Posterior vena cava (tissue), 2 donors: ENCODE measurements at places on chromosomes 1 and 21. TPM values are rescaled to one million over a fixed set of nuclear protein-coding genes. Genes with fewer than 3 reads are reported as not detected.

CTSK gene
- total RNA-seq, result 136 TPM

CRYZ gene
- total RNA-seq, result 34.7 TPM

PADI1 gene
- total RNA-seq, result not detected

HRNR gene
- 0.05 TPM for total RNA-seq

CFAP45 gene
- total RNA-seq, result 1.2 TPM

SERPINC1 gene
- total RNA-seq, result not detected

OR6Y1 gene
- not detected for total RNA-seq

PM20D1 gene
- 0.23 TPM for total RNA-seq

PLPPR4 gene
- total RNA-seq, result 1.3 TPM

MCL1 gene
- 267 TPM for total RNA-seq

DNA sequence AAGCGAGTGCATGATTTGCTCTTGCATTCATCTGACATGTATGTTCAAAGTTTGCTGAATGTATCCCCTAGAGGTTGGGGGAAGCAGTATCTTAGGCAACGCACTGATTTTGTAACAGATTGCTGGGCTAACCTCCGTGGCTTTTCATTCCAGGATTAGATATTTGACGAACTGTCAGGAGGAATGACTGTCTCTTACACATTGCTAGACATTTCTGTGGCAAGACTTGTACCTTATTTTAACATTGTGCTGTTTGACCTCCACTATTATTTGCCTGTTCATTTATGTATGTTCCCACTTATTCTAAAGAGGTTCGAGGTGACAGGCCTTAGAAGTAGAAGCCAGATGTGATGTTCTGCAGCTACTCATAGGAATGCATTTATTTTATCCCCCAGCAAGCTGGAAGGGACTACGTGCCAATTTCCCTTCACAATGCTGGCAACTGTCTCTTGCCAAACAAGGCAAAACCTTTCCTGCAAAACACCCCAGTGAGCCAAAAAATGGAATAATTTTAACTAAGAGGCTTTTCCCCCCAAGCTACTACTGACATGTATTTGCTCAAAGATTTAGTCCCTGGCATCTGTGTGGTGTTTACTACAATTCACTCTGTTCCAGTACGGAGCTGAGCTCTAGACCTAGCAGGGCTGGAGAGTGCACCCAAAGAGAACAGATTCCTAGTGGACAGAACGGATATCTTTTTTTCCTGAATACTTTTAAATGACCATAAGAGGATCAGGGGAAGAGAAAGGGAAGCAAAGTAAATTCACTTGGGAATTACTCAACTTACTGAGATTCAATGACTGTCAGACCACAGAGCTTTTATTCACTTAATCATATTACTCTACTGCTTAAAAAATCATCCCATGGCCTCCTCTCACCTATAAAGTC is 646.2 kb downstream of the SMYD3 start:
- DNase-seq, result no peak

GRCh38 chr1:211285196-211285595 is 26.0 kb downstream of the RCOR3 start:
- DNase-seq, result no peak

DNA sequence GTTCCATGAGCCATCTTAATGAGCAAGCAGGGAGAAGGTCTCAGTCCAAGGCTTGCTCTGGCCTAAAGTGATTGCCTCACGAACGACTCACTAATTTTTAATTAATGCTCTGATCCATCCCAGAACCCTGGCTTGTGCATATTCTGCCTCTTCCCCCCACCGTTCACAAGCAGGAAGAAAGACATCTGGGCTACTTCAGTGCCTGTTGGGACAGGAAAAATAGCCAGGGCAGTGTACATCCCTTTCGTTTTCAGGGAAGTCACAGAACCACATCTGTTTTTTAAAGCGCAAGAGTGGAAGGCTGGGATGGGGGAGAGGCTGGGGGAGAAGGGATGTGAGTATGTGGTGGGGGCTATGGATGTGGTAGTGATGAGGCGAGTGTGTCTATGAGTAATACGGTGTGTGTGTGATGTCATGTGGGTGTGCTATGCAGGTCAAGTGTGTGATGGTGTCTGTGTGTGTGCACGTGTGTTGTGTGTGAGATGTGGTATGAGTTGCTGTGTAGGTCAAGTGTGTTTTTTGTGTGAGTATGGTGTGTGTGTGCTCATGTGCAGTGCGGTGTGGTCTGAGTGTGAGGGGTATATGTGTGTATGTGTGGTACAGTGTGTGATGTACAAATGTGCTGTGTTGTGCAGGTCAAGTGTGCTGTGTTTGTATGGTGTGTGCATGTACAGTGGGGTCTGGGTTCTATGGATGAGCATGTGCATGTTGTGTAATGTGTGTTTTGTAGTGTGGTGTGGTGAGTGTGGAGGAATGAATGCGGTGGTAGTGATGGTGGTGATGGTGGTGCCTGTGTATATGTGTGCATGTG is 64.9 kb upstream of the SYT6 start:
- no peak for DNase-seq

- no peak for DNase-seq
Measured at GRCh38 chr1:29833581-29833980, 597.3 kb downstream of the PTPRU start.

GRCh38 chr1:9746211-9746610 is 77.6 kb downstream of the CLSTN1 start:
- DNase-seq, result peak; percentile 81

GRCh38 chr21:34726627-34727337 is 58.0 kb downstream of the CLIC6 start:
- no peak for DNase-seq

DNA sequence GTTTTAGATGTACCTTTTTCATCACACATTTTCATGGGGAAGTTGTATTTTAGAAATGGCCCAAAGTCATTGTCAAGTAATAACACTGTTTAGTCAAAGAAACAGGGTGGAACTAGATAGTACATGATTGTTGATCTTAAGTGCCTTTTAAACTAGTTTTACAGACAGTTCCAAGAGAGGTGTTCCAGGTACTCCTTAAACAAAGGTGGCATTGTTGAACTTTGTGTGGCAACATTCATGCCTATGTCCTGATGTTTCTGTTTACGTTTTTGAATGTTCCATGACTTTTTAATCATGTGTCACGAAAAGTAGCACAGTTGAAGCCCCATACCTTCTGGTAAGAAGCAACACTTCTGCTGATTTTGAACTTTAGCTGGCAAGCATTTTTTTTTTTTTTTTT is 9.1 kb upstream of the SH3D21 start:
- DNase-seq, result no peak

- no peak for DNase-seq
Measured at GRCh38 chr1:184409011-184409410, 22.2 kb downstream of the C1orf21 start.

DNA sequence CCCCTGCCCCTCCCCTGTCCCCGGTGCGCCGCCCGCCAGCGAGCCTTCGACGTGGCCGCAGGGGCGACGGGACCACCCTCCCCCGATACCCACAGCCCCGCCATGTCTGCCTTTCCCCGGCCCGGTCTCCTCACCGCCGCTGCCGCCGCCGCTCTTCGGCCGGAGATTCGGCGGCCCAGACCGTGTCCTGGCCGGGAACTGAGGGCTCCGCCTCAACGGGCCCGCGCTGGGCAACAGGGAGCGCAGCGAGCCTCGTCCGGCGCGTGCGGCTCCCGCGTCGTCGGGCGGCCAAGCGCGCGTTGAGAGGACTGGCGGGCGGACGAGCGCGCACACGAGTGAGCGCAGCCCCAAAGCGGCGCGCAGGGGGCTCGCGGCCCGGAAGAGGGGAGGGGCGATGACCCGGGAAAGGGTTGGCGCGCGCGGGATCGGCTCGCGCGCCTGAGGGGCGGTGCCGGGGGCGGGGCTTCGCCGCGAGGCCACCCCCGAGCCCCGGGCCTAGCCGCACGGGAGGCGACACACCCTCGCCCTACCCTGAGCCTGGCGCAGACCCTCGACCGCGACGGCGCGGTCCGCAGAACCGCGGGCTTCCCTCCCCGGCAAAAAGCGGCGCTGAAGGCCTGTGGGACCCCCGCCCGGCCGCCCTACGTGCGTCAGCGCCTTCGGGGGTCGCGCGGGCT is at the start of gene BTG3:
TSS of gene BTG3 (minus strand) at position 337 of the 677 bp plus-strand sequence. CDS start 3,757 bp downstream, outside the sequence.
- peak; percentile 94 for DNase-seq

- no peak for DNase-seq
Measured at GRCh38 chr1:44549510-44549909, 124.8 kb downstream of the TMEM53 start.

- no peak for DNase-seq
Measured at GRCh38 chr1:27602462-27603308, 1.3 kb downstream of the AHDC1 start.

- DNase-seq, result no peak
Measured at GRCh38 chr1:59163268-59164092, 133.4 kb upstream of the FGGY start.

DNA sequence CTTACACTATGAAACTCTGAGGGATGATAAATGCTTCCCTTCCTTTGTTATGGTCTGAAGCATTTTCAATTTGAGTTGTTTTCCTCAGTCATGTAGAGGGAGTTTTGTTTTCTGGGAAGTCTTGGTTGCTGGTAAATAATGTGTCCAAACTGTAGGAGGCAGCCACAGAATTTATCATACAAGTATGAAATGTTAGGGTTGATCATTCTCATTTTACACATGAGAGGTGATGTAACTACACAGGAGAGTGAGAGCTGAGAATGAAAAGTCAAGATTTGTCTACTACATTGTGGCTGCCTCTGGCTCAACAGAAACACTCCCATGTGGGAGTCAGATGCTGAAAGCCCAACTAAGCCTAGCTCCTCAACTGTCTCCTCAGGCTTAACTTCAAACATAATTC is 182.5 kb upstream of the SGIP1 start:
- DNase-seq, result no peak

- no peak for DNase-seq
Measured at GRCh38 chr1:242468784-242469183, 55.7 kb downstream of the PLD5 start.

DNA sequence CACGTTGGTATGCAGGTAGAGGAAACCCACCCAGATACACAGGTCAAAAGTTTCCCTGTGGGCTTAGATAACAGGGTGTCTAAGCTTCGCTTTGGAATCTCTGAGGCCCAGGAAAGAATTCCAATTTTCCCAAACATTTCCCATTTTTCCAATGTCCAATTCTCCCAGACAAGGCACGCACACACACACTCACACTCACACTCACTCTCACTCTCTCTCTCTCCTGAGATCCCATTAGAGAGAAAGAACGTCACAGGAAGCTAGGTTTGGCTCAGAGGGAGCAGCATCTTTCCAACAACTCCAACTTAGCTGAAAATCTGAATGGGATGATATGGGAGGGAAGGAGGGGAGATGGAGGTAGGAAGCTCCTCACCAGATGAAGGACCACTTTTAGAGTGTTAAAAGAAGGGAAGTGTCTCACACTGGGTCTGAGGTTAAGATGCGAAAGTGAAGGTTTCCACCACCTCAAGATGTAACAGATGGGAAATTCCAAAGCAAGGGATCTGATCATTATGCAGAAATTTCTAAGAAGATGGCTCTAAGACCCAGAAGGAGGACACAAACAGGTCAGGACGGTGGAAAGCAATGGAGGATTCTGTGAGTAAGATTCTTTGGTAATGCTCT is 63.5 kb downstream of the GNG12 start:
- no peak for DNase-seq
